ENCODE measurements at places on chromosomes 12 and 14.
A peak's percentile ranks its signal among the peaks of the same experiment; 100 is the strongest.

- DNase-seq: no peak
Measured at GRCh38 chr12:108326254-108326750, 12.8 kb downstream of the CMKLR1 start.

DNA sequence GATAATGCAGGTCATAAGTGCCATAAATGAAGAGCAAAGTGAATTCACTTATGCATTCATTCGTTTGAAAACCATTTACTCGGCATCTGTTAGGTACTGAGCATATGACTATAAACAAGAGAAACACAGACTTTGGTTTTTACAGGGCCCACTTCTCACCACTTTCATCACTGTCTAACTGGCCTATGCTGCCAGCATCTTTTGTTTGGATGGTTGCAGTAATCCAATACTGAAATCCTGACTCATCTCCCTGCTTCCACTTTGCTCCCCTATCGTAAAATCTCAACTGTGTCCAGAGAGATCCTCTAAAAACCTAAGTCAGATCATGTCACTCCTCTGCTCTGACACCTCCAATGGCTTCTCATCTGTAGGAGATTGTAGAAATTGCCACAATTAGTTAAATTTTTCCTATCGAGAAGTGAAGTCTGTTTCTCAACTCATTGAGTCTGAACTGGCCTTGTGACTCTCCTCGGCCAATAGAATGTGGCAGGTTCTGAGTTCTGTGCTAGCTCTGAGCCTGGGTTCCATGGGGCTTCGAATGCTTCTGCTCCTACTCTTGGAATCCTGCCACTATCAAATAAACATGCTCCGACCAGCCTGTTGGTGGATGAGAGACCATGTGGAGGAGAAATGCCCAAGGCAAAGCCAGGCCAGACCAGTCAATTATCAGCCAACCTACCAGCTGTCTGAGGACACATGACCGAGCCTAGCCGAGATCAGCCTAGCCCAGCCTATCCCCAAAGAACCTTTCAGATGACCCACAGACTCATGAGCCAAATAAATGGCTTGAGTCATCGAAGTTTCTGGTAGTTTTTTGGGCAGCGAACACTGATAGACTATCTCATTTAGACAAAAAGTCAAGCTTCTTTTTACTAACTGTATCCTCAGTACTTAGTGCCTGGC is 2.2 kb upstream of the BATF start:
- peak; percentile 38 for DNase-seq

DNA sequence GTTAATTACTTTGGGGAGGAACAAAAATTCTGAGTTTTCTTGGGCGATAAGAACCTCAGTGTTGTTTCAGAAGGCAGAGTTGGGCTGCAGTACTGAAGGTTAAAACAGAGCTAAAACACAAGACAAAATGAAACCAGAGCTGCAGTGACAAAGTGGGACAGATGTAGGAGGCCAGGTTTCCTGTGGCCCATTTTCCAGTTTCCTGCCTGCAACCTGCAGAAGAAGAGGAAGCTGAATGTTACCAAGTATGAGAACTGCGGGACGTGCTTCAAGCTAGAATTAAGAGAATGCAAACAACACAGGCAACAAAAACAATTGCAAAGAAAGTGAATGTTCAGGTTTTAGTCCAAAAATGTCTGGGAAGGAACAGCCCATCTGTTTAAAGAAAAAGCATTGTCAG is 17.8 kb downstream of the ELK3 start:
- DNase-seq: peak; percentile 33

GRCh38 chr12:54708826-54709225 is 60.7 kb upstream of the DCD start:
- DNase-seq: no peak

- peak; percentile 38 for DNase-seq
Measured at GRCh38 chr14:68476212-68477109, 316.4 kb downstream of the ZFP36L1 start.

Data from activated CD4-positive, alpha-beta T cell treated with anti-CD3 and anti-CD28 coated beads for 36 hours (primary cell).